MV-4-11 (cell line): ENCODE measurements at places on chromosomes 1 and 21.
A peak's percentile ranks its signal among the peaks of the same experiment; 100 is the strongest.

- DNase-seq = no peak
These were observed 104.7 kb downstream of the HLCS start for GRCh38 chr21:36861595-36862323.

GRCh38 chr1:207172885-207173284 is 68.9 kb downstream of the C4BPA start:
- peak; percentile 88 for DNase-seq

DNA sequence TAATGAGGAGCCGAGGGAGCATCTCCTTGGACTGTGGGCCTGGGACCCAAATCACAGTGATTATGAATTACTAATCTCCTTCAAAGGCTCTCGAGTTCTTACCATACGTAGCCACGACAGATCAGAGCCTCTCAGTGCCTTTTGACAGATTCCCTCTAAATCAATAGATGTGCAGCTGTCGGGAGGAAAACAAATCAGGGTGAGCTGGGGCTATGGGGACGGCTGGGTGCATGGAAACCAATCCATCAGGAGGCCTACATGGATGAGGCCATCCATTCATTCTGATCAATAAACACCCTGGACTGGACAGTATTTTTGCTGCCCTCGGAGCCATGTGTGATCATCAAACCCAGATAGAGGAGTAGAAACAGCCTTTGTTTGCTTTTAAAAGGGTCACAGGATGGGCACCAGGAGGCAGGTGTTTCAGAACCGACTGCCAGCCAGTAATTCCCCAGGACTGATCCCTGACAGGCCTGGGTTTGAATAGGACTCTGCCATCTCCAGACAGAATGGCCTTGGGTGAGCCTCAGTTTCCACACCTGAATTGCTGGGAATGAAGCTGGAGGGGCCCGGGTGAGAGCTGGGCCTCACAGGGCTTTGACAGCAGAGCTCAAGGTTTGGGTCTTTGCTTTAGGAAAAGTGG is 532.8 kb downstream of the MATN1 start:
- DNase-seq = no peak

- peak; percentile 52 for DNase-seq
These were observed 28.2 kb downstream of the TCEANC2 start for GRCh38 chr1:54081306-54082270.

DNA sequence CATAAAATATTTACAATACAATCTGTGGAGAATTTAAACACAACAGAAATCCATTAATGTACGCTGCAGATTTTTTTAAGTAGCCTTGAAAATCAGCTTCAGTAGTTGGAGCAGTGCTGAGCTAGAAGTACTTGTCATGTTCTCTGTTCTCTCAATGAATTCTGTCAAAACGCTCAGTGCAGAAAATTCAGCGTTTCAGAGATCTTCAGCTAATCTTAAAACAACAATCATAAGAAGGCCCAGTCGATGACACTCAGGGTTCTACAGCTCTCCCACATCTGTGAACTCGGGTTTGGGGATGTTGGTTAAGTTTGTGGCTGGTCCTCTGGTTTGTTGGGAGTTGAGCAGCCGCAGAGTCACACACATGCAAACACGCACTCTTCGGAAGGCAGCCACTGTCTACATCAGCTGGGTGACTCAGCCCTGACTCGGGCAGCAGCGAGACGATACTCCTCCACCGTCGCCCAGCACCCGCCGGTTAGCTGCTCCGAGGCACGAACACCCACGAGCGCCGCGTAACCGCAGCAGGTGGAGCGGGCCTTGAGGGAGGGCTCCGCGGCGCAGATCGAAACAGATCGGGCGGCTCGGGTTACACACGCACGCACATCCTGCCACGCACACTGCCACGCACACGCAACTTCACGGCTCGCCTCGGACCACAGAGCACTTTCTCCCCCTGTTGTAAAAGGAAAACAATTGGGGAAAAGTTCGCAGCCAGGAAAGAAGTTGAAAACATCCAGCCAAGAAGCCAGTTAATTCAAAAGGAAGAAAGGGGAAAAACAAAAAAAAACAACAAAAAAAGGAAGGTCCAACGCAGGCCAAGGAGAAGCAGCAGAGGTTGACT is 161.2 kb downstream of the RUNX1 start:
- DNase-seq = peak; percentile 79

- no peak for DNase-seq
These were observed 711 bp upstream of the TESK2 start for GRCh38 chr1:45491487-45492260.

GRCh38 chr1:106921186-106921585 is 135.3 kb upstream of the PRMT6 start:
- no peak for DNase-seq

- no peak for DNase-seq
These were observed 222.0 kb upstream of the PKN2 start for GRCh38 chr1:88462096-88462487.

DNA sequence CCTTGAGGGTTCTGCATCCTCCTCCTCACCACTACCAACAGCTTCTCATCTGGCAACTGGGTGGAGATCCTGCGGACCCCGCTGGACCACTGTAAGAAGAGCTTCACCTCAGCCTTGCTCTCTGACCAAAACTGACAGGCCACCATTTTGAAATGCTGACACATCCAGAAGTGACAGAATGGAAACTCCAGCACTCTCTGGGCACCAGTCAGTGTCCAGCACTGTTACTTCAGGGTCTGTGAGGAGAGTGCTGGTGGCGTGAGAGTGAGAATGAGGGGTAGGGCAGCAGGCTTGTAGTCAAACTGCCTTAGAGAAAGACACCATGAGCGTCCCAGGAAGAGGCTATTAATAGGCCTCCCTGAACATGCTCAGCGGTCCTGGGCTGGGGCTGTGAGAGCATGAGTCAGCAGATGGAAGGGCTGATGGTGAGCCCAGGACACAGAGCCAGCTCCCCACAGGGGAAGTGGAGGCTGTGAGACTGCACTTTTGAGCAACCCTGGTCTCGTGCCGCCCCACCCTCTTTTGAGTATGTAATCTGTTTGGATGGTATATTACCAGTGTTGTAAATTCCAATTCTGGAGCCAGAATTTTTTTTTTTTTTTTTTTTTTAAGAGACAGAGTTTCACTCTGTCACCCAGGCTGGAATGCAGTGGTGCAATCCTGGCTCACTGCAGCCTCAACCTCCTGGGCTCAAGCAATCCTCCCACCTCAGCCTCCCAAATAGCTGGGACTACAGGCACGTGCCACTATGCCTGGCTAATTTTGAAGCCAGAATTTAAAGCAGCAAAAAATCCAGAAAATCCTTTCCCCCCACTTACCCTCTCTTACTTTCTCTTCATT is 34.4 kb upstream of the SLC30A1 start:
- peak; percentile 95 for DNase-seq

DNA sequence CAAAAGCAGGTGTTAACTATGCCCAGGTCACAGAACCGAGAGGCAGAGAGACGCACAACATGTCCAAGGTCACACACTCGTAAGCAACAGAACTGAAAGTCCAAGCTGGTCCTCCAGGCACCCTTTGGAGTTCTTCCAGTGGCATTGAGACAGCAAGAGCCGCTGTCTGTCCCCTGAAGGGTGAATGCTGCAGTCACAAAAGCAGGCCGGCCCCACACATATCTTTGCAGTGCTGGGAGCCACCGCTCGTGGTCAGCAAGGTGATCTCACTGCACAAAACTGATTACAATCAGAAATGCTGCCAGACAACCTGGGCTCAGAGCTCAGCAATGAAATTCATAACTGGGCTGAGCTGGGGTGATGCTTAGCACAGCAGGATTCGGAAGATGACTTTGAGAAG is 47.4 kb upstream of the RAB4A start:
- no peak for DNase-seq

DNA sequence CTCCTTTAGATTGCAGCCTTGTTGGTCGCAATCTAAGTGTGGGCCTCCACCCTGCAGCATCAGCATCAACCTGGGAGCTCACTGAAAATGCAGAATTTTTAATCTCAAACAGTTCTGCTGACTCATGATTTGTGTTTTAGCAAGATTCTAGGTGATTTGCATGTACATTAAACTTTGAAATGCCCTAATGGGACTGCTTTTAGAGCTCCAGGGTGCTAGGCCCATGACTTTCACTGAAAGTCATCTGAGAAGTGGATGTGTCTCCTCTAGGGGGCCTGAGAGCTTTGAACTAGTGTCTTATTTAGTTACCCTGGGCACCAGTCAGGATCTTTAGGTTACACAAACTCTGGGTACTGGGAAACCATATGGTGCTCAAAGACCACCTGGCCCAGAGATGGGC is 9.0 kb downstream of the TRIM67 start:
- no peak for DNase-seq

GRCh38 chr1:184473176-184473966 is 86.5 kb downstream of the C1orf21 start:
- DNase-seq = no peak
